ENCODE measurements at places on chromosomes 5 and 9. TPM values are rescaled to one million over a fixed set of nuclear protein-coding genes. Genes with fewer than 3 reads are reported as not detected.

DNA sequence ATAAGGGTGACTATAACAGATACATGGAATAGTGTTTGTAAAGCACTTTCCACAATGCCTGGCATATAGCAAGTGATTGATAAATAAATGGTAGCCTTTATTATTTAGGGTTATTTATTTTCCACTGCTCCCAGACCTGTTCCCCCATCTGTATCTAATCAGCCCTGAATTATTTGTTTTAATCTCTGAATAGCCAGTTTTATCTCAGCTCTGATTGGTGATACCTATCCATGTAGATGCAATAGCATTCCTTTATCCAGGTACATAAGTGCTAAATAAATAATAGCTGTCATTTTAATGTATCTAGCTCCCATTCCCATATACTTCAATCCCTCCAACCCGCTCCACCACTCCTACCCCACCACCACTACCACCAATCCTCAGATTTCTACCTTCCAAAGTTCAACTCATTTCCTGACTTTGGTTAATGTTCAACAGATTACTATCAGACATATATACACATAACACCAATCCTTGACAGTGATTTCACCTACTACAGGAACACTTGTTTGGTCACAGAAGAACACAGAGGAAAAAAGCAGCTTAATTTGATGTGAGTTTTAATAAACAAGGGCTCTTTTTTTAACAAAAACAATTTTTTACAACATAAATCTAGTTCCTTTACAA is 14.0 kb downstream of the PRKAA1 start:
- H3K36me3 ChIP-seq, result peaks cover 9% of the 10 kb centered on the region
- no peaks in the 10 kb centered on the region for H3K27me3 ChIP-seq
- H3K27ac ChIP-seq, result no peak overlapping the region

DNA sequence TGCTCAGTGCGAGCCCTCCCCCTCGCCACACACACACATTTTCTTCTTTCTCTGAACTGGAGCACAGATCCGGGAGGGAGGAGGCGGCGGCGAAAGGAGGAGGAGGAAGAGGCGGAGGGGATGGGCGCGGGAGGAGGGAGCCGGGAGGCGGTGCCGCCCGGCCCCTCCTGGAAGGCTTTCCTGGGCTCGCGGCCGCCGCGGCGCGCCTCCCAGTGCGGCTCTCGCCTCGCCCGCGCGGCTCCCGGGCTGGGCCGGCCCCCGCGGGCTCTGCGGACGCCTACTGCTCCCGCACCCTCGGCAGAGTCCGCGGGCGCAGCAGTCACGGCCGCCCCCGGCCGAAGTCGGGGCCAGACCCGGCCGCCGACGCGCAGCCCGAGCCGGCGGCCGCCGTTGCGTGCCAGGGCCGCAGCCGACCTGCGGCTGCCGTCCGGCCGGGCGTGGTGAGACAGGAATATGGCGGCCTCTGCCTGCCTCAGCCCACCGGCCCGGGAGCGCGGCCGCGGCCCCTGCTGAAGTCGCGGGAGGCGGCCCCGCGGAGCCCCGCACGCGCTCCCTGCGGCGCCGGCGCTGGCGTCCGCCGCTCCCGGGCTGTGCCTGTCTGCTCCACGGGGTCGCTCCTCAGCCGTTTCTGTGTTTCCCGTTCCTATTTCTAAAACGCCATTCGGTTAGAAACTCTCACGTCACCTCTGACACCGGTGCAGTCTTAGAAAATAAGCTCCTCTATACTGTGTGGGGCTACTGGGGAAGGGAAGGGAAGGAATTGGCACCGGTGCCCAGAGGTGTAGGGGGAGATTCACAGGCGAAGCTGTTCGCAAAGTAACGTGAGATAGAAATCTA is 500 bp upstream of the GNAQ start:
- no peaks in the 10 kb centered on the region for H3K36me3 ChIP-seq
- DNase-seq, result peak; percentile 94
- H3K4me3 ChIP-seq, result peak overlapping the region; percentile 90
- peak overlapping the region; percentile 91 for H3K27ac ChIP-seq
- H3K27me3 ChIP-seq, result no peaks in the 10 kb centered on the region
- peaks cover 26% of the 10 kb centered on the region for H3K4me1 ChIP-seq

DNA sequence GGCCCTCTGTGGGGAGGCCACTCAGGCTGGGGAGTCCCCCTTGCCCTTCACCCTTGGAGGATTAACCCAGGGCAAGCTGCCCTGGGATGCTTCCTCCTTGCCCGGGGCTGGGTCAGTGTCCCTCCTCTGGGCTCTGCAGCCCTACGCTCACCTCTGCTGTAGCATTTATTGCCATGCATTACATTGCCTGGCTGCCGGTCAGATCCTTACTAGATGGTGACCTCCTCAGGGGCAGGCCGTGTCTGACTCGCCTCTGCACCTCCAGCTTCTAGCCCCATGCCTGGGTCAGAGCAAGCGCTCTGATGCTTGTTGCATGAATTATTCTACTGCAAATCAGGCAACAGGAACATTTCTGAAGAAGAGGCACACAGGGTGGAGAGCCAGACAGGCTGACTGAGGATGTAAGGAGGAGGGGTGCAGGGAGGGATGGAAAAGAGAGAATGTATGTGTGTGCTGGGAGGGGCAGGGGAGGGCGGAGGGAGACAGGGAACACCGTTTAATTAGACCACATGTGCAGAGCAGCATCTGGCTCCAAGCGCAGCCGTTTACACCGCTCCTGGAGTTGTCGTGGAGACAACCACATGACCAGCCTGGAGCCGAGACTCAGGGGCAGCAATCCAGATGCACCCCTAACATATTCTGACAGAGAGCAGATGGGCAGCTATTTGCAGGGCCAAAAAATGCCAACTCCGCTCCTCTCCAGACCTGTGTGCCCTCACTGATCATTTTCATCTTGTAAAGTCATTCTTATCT is 117.0 kb downstream of the CRB2 start:
- no peak overlapping the region for H3K27ac ChIP-seq
- no peak overlapping the region for H3K4me3 ChIP-seq
- no peak for DNase-seq
- H3K36me3 ChIP-seq, result no peaks in the 10 kb centered on the region

The SLC6A19 gene
- total RNA-seq, result not detected

- H3K4me1 ChIP-seq, result no peaks in the 10 kb centered on the region
- H3K27me3 ChIP-seq, result peaks cover 7% of the 10 kb centered on the region
- H3K36me3 ChIP-seq, result no peaks in the 10 kb centered on the region
- no peak overlapping the region for H3K27ac ChIP-seq
Measured at GRCh38 chr9:81548911-81549310, 140.4 kb downstream of the TLE1 start.

- H3K4me3 ChIP-seq, result no peak overlapping the region
- no peaks in the 10 kb centered on the region for H3K4me1 ChIP-seq
Measured at GRCh38 chr5:108016101-108016500, 345.4 kb upstream of the EFNA5 start.

GRCh38 chr9:35161713-35162604 is at the start of gene UNC13B:
Gene UNC13B, plus strand, starts transcription at chr9:35162009. Its CDS starts 275 bp downstream, at chr9:35162284.
- no peaks in the 10 kb centered on the region for H3K36me3 ChIP-seq
- H3K27ac ChIP-seq, result peak within 1 kb of the TSS; percentile 53
- DNase-seq, result peak; percentile 97
- no peaks in the 10 kb centered on the region for H3K27me3 ChIP-seq
- no peaks in the 10 kb centered on the region for H3K4me1 ChIP-seq

DNA sequence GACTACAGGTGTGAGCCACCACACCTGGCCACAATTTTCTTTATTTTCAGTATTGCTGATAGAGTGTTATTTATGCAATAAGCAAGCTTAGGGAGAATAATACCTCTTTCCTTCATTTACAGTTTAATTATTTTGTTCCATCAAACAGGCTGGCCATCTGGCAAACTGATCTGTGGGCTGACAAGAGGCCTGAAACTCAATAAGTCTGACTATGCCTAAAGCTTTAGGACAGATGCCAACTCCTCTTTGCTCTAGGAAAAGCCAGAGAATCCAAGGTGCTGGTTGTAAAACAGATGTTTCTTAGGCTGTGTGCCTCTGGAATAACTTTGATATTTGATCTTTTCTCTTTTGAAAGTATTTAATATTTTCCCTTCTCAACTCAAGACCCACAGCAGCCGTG is 98.4 kb downstream of the TARS1 start:
- DNase-seq, result no peak
- H3K4me1 ChIP-seq, result no peaks in the 10 kb centered on the region
- no peak overlapping the region for H3K27ac ChIP-seq

GRCh38 chr9:101387871-101388506 is 3.2 kb upstream of the BAAT start:
- H3K4me1 ChIP-seq, result peaks cover 6% of the 10 kb centered on the region
- no peak overlapping the region for H3K27ac ChIP-seq
- DNase-seq, result peak; percentile 75
- H3K36me3 ChIP-seq, result peaks cover 12% of the 10 kb centered on the region
- no peaks in the 10 kb centered on the region for H3K27me3 ChIP-seq

DNA sequence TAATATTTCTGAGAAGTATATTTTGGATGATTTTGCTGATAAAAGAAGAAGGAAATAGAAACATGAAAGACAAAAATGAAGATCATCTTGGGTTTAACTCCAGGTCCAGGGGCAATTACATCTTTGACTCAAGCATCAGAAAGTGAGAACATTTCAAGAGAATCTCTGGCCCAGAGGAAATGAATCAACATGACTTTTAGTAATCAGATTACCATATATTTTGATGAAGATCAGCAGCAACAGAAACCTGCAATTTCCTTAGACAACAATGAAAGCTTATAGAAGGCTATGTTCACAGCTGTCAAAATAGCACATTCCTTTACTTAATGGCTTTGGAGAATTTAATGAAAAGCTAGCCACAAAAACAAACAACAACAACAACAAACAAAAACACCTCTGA is 638.1 kb downstream of the EFNA5 start:
- H3K36me3 ChIP-seq, result no peaks in the 10 kb centered on the region

The TMEFF1 gene
- total RNA-seq, result 0.43 TPM

All from GM23248 (cell line).